DND-41 (cell line): ENCODE measurements at places on chromosomes 6 and 20.

DNA sequence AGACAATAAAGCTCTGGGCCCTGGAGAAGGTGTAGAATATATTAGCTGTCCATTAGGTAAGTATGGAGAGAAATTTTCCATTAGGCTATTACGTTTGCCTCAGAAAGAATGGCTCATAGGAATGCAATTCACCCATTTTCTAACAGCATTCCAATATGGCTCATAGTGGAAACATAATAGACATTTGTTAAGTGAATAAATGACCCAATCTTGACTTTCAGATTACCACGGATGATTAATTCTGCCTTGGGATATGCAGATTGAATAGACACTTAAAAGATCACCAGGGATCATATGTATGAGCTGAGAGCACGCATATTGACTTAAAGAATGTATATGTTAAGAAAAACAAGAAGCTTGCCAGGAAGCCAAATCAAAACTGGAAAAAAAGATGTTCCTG is 209.1 kb upstream of the CDYL start:
- no peak for DNase-seq

- no peak for DNase-seq
Observed at GRCh38 chr6:2741756-2742155, 9.0 kb downstream of the MYLK4 start.

- no peak for DNase-seq
Observed at GRCh38 chr6:144145541-144145940, 4.8 kb upstream of the STX11 start.

DNA sequence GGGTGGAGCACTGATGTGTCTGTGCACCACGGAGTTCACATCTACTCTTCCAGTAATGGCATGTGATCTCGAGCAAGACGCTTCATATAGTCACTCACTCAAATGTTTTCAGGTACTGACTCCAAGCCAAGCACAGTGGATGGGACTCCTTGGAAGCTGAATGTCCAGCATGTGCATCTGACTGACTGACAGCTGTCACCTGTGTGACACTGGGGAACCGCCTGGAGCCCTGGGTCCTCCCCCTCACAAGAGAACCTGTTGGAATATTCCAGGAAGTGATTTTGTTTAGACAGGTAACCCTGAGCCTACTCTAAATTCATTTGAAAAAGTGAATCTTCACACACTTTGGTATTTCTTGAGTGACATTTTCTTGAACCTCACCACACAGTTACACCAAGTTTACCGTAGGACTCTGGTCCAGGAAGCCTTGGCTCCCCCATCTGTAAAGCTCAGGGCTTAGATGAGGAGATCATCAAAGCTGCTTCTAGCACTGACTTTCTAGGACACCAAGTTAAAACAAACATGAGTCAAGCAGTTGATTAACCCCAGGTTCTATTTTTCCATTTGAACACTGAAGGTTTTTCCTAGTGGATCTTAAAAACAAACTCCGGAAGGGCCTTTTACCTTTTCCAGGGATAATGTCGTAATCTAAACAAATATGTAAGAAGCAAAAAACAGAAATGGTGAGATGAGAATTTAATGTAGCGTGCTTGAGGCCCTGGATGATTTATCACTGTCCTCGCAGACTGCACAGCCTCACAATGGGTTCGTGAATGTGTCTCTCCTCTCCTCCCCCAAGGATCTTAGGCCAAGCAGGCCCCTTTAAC is 50.1 kb downstream of the EDN3 start:
- no peak for DNase-seq

GRCh38 chr6:90045535-90045934 is 151.3 kb downstream of the GJA10 start:
- DNase-seq: no peak
